Mesothelial cell of epicardium (in vitro differentiated cells): ENCODE measurements at places on chromosomes 1 and 21.

DNA sequence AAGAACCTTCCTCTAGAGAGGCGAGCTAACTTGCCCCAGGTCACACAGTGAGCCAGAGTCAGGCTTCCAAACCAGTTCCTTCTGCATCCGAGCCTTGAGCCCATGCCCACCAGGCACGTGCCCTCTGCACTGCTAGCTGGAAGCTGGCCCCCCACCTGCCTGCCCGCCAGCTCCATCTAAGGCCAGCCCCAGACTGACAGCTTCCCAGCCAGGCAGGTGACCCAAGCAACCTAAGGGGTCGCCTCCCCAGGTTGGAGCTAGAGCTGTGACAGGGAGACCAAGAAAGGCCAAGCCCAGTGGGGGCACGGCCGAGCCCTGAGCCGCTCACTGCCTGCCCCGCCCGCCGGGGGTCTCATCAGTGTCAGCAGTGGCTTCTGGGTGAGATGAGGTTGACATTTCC is 19.9 kb upstream of the C1QA start:
- no peak for DNase-seq
- H3K4me3 ChIP-seq, result no peak overlapping the region
- peaks cover 77% of the 10 kb centered on the region for H3K27me3 ChIP-seq
- no peaks in the 10 kb centered on the region for H3K4me1 ChIP-seq
- no peaks in the 10 kb centered on the region for H3K36me3 ChIP-seq
- H3K27ac ChIP-seq, result no peak overlapping the region

- no peak overlapping the region for H3K4me3 ChIP-seq
- no peak overlapping the region for H3K27ac ChIP-seq
- peaks cover 2% of the 10 kb centered on the region for H3K36me3 ChIP-seq
- DNase-seq, result no peak
- no peaks in the 10 kb centered on the region for H3K4me1 ChIP-seq
- no peaks in the 10 kb centered on the region for H3K27me3 ChIP-seq
Observed at GRCh38 chr1:2948001-2948750, 73.1 kb upstream of the ACTRT2 start.

- H3K27me3 ChIP-seq, result no peaks in the 10 kb centered on the region
- DNase-seq, result no peak
- H3K36me3 ChIP-seq, result peaks cover 11% of the 10 kb centered on the region
- H3K4me1 ChIP-seq, result no peaks in the 10 kb centered on the region
- H3K27ac ChIP-seq, result no peak overlapping the region
Observed at GRCh38 chr1:6473974-6474814, 8.2 kb upstream of the TNFRSF25 start.

DNA sequence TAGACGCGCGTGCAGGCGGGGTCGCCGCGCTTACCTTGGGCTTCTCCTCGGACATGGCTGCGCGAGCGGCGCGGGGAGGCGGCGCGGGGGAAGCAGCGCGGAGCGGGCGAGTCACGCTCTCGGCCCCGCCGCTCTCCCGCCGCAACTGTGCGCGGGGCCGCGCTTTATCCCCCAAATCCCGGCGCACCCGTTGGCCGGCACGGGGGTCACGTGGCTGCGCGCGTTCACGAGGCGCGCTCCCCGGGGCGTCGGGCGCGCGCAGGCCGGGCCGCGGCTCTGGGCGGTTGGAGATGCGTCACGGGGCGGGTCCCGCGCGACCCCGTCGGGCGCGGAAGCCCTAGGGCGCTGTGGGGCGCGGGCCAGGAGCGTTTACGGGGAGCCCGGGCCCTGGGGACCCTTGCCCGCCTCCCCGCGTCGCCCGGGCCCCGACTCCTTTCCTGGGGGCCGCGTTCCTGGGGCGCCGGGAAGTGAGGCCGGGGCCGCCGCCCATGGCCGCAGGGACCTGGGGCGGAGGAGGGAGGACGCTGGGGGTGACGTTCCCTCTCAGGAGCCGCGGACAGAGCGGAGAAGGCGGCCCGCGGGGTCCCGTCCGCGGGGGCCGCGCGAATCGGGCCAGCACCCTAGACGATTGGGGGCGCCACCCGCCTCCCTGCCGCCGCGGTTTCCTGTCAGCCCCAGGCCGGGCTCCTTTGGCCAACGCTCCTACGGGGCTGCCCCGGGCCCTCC is at the start of gene SUMO3:
Gene SUMO3, minus strand, starts transcription at position 149 of the 726 bp plus-strand sequence. Its CDS starts 94 bp downstream, at position 55.
- no peaks in the 10 kb centered on the region for H3K27me3 ChIP-seq
- peak within 1 kb of the TSS; percentile 25 for H3K27ac ChIP-seq
- peaks cover 4% of the 10 kb centered on the region for H3K4me1 ChIP-seq
- H3K36me3 ChIP-seq, result peaks cover 8% of the 10 kb centered on the region

- no peak overlapping the region for H3K27ac ChIP-seq
- peaks cover 2% of the 10 kb centered on the region for H3K4me1 ChIP-seq
- peaks cover 5% of the 10 kb centered on the region for H3K27me3 ChIP-seq
- peaks cover 3% of the 10 kb centered on the region for H3K36me3 ChIP-seq
- H3K4me3 ChIP-seq, result no peak overlapping the region
Observed at GRCh38 chr1:231643071-231643934, 16.7 kb downstream of the DISC1 start.

DNA sequence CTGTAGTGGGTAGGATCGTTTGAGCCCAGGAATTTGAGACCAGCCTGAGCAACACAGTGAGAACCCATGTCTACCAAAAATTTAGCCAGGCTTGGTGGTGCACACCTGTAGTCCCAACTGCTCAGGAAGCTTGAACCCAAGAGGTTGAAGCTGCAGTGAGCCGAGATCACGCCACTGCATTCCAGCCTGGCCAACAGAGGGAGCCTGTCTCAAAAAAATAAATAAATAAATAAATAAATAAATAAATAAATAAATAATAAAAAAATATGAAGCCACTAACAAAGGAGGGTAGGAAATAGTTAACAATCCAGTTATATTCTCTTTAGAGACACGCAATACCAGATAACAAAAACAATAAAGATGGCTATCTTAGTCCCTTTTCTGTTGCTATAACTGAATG is 11.9 kb upstream of the CBR3 start:
- no peak for DNase-seq
- H3K36me3 ChIP-seq, result no peaks in the 10 kb centered on the region
- H3K27ac ChIP-seq, result no peak overlapping the region
- H3K4me1 ChIP-seq, result no peaks in the 10 kb centered on the region
- H3K27me3 ChIP-seq, result no peaks in the 10 kb centered on the region
- no peak overlapping the region for H3K4me3 ChIP-seq
